ENCODE measurements at places on chromosomes 2 and 18.

GRCh38 chr18:41146301-41146700 is 808.7 kb upstream of the PIK3C3 start:
- no peak for DNase-seq

DNA sequence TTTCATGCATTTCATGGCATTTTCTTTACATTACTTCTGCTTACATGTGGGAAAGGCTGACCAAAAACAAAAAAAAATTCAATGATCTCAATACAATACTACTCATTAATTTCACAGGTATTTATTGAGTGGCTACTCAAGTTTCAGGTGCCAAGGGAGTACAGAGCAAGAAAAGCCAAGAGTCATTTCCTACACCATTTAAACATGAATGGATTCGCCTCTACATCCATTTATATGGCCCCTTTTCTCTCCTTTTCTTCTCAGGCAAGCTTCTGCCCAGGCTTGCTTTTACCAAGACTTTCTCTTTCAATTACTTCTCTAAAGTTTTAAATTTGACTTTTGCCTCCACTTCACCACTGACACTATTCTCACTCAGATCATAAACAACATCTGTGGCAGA is 1603.1 kb upstream of the CELF4 start:
- no peak for DNase-seq

DNA sequence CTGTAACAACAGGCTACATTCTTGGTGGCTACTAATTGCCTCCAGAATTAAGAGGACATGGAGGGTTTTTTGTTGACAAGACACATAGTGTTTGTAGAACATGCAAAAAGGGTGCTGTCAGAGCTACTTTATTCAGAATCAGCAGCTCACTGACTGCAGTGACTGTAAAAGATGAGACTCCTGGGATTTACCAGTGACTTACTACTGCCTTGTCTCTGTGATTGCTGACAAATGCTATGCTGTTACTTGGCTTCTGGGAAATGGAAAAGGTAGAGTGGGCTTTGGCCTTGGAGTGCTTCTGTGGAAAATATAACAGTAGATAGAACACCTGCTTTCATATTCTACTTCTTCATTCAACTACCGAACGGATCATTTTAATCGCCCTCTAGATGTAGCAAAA is 47.8 kb downstream of the GREB1L start:
- no peak for DNase-seq

- DNase-seq, result no peak
These were observed 21.0 kb upstream of the SELENOI start for GRCh38 chr2:26324903-26325302.

- DNase-seq, result no peak
These were observed 17.7 kb upstream of the HNRNPLL start for GRCh38 chr2:38620282-38620977.

DNA sequence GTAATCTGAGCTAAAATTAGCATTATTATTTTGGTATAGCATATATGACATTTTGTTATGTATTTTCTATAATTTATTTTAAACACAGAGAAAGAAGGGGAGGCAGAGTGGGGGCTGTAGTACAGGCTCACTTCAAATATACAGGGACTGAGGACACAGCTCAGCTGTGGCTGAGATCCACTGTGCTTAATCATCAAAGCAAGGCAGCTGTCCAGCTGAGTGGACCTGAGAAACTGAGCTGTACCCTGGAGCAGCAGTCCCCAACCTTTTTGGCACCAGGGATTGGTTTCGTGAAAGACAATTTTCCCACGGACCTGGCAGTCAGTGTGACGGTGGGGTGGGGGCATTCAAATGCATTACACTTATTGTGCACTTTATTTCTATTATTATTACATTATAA is 687.2 kb downstream of the RNF144A start:
- DNase-seq, result no peak

- DNase-seq, result no peak
These were observed 135.9 kb upstream of the EPAS1 start for GRCh38 chr2:46161315-46161714.

DNA sequence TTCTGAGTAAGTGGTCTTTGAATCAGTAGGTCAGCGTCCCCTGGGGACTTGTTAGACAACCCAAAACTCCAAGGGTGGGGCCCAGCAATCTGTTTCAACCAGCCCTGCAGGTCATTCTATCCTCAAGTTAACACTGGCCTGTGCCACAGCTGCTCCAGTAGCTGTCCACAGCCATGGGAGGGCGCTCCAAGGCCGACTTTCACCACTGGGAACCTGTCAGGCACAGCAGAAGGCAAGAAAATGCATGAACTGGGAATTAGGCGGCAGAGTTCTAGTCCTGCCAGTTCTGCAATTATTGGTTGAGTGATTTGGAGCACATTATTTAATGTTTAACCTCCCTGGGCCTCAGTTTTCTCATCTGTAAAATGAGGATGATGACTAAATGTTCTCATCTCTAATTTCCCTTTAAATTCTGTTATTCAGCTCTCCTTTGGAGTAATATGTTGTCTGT is 17.4 kb upstream of the MRPL33 start:
- peak; percentile 12 for DNase-seq

DNA sequence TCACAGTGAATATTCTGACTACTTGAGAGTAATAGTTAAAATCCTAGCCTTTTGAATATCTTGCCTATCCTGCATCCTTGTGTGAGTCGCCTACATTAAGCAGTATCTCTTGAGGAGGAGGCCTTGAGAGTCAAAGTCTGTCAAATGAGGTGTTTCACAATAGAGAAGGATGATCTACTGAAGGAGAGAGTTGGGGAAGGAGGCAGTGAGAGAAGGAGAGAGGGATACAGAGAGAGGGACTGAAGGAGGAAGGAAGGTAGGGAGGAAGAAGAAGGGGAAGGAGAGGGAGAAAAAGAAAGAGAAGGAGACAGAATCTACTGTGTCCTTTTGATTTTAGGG is 123.6 kb upstream of the CYP26B1 start:
- no peak for DNase-seq

- no peak for DNase-seq
These were observed 6.5 kb upstream of the FN1 start for GRCh38 chr2:215442401-215442787.

GRCh38 chr18:63619661-63620060 is 24.4 kb downstream of the SERPINB4 start:
- DNase-seq, result no peak

- no peak for DNase-seq
These were observed 516.7 kb downstream of the KCNJ3 start for GRCh38 chr2:155215037-155215707.

- no peak for DNase-seq
These were observed 154.0 kb downstream of the PMAIP1 start for GRCh38 chr18:60053747-60054304.

DNA sequence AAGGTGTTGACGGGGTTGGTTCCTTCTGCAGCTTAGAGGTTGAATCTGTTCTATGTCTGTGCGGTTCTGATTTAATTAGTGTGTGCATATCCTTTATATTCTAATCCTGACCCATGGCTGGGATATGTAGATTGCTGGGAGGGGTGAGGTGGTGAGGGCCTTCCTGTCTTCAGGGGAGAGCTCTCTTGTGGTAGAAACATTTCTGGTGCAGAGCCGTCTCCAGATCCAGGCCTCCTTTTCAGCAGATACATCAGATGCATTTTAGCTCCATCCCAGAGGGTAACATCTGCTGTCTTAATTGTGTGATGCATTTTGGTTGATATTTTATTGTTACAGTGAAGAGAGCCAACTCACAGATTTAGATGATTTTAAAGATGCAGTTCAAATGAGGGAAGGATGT is 227.8 kb downstream of the AGAP1 start:
- DNase-seq, result no peak

DNA sequence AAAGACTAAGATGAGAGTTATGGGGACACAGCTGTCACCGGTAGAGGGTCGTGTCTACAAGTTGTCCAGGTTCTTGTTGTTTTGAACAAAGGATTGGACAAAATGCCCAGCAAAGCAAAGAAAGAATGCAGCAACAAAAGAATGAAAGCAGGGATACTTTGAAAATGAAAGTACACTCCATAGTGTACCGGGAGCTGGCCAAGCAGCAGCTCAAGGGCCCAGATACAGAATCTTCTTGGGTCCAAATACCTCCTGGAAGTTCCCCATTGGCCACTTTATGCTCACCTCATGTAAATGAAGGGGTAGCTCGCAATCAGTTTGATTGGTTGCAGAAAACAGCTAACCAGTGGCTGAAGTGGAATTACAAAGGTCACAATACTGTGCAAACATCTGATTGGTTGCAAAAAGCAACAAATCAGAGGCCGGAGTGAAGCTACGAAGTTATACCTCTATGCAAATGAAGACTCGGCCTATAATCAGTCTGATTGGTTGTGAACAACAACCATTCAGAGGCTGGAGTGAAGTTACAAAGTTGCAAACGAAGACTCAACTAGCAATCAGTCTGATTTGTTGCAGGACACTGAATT is 474.9 kb upstream of the TMEFF2 start:
- DNase-seq, result no peak

Data from NCI-H187 (cell line).